ENCODE measurements at places on chromosomes 3 and 15.

DNA sequence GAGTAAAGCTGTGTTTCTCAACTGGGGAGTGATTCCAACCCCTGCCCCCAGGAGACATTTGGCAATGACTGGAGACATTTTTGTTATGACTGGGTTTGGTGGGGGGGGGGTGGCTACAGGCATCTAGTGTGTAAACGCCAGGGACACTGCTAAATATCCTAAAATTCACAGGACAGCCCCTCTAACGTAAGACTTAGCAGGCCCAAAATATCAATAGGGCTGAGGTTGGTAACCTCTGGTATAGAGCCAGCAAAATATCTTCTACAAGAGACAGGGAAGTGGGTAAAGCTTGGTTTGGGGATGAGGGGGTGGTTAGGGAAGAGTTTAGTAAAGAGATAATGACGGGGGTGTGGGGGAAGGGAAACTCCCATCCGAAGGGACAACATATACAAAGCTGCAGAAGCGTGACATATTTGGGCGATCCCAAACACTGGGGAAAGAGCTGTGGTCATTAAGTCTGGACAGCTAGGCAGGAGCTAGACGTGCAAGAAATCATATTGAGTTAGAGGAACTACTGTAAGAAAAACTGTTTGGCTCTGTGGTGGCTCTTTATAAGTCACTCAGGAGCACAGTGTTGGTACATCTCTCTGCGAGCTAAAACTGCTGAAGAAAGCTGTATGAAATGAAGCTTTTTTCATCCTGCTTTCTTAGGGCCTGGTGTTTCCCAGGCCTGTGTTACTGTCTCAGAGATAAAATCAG, 697 bp upstream of the TRIM69 start:
- no peak for DNase-seq

DNA sequence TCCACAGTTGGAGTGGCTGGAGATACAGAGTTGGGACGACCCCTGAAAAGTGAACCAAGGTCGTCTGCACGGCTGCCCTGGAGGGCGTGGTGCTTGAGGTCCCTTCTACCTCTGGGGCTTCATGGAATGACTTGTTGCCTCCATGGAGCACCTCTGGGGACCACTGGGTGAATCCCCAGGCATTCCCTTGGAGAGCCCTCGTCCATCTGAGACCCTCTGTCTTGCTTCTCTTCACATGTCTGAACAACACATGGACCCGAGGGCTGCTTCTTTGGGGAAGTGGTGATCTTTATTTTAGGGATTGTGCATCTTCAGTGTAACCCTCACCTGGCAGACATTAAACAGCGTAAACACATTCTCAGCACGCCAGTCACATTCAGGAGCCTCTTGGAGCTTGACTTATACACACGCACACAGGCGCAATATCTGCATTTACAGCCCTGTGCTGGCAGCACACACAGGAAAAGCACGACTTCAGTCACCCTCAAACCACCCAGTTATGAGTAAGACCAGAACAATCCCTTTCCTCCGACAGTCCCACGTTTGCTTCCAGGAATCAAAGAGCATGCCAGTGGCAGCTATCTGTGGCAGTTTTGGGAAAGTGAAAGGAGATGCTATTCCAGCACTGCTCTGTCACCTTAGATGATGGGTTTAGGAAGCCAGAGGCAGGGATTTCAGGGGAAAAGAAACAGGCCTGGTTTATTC, 12.6 kb downstream of the FAM107A start:
- no peak for DNase-seq

DNA sequence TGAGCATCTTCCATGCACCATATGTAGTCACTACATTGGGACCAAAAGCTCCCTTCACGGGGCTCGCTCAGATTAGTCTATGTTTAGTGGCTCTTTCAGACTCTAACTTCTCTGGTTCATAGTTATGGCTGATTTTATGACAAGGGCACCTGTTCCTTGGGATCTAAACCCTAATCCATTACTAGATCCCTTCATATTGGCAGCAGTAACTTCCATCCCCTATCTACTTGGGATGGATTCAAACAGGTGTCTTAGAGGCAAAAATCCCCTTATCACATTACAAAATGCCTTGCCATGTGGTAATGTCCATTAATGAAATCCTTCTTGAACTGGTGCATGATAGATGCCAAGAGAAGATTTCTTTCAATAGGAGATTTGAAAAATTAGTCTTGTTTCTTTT, 96.7 kb upstream of the TP63 start:
- no peak for DNase-seq

- no peak for DNase-seq
Observed at GRCh38 chr3:23431764-23432163, 228.6 kb downstream of the UBE2E2 start.

GRCh38 chr15:57217778-57218598, 158.3 kb upstream of the CGNL1 start:
- DNase-seq = no peak

GRCh38 chr15:98363955-98364354, 284.4 kb upstream of the IGF1R start:
- DNase-seq = no peak

GRCh38 chr3:172173316-172174254, 134.2 kb downstream of the FNDC3B start:
- no peak for DNase-seq

DNA sequence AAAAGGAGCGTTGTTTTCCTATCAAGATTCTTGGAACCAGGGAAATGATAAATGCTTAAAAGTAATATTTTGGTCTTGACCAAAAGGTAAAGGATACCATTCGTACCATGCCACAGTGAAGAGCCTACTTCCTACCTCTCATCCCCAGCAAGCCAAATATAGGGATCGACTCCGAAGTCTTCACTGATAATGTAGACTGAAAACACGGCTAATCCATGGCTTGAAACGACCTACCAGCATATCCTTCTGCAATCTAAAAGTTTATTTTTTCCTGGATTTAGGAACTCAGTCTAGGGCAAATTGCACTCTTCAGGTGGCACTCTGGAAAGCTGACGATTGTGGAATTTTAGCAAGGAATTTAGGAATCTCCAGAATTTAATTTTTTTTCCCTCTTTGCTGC, 1.9 kb upstream of the SEMA6D start:
- DNase-seq = no peak

DNA sequence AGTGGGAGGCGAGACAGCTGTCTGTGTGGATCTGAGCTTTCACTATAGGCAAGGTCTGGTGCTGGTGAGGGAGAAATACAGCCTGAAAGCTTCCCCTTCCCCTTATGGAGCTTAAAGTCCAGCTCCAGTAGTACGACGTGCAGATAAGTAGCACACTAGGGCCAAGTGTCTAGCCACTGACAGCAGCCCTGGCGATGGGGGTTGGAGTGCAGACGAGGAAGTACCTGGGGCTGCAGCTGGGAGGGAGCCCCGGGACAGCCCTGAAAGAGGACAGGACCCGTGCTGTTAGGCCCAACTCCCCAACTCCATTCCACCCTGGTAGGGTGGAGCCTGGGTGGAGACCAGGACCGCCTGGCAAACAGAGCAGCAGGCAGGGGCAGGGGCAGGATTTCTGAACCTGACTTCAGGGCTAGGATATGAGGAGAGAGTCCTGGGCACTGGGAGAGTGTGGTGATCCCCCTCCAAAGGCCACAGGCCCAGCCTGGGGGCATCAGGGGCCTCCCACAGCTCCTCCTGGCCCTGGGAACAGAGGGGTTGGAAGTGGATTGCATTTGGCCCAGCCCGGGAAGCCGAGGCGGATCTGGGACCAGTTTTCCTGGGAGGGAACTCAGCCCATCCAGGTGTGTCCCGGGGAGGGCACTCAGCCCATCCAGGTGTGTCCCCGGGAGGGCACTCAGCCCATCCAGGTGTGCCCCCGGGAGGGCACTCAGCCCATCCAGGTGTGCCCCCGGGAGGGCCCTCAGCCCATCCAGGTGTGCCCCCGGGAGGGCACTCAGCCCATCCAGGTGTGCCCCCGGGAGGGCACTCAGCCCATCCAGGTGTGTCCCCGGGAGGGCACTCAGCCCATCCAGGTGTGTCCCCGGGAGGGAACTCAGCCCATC, 42.8 kb downstream of the BDH1 start:
- DNase-seq = no peak

GRCh38 chr15:78708713-78709260, 67.8 kb upstream of the CHRNB4 start:
- no peak for DNase-seq

- DNase-seq = no peak
Observed at GRCh38 chr15:87959080-87959479, 297.5 kb downstream of the NTRK3 start.

Measured in stimulated activated CD4-positive, alpha-beta T cell treated with anti-CD3 and anti-CD28 coated beads, Interleukin-1b, Interleukin-23, amount 100 ng/mL, for 1 hour (primary cell).